ENCODE measurements at places on chromosomes 6 and 20.

GRCh38 chr6:28711788-28712341 is 186.2 kb downstream of the GPX5 start:
- no peak for DNase-seq

DNA sequence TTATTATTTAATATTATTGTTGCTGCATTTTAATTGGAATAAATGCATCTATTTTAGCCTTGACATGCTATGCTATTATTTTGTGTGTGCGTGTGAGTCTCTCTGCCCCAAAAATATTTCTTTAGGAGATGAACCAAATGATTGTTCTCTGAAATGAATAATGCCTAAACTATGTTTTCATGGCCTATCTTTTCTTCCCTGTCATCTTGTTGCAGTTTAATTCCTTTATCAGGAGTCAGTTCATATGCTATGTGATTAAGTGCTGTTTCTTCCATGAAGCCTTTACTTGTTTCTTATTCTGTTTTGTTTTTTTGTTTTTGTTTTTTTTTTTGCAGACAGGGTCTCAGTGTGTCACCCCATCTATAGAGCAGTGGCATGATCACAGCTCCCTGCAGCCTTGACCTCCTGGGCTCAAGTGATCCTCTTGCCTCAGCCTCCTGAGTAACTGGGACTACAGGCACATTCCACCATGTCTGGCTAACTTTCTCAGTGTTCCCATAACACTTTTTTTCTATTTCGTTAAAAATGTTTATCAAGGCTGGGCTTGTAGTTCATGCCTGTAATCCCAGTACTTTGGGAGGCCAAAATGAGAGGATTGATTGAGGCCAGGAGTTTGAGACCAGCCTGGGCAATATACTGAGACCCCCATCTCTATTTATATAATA is 25.7 kb downstream of the TPX2 start:
- DNase-seq, result no peak

DNA sequence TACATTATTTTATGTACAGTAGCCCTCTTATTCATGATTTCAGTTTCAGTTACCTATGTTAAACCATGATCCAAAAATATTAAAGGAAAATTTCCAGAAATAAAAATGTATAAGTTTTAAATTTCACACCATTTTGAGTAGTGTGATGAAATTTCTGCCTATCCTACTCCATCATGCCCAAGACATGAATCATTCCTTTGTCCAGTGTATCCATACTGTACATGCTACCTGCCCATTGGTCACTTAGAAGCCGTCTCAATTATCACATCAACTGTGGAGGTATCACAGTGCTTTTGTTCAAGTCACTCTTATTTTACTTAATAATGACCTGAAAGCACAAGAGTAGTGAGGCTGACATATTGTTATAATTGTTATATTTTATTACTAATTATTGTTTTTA is 32.3 kb upstream of the PLCB4 start:
- DNase-seq, result no peak

- DNase-seq, result peak; percentile 75
These were observed at the start of gene HLA-DPB1 for GRCh38 chr6:33075568-33076405. HLA-DPB1 (plus strand) TSS chr6:33075990; CDS start chr6:33076042, 52 bp downstream.

DNA sequence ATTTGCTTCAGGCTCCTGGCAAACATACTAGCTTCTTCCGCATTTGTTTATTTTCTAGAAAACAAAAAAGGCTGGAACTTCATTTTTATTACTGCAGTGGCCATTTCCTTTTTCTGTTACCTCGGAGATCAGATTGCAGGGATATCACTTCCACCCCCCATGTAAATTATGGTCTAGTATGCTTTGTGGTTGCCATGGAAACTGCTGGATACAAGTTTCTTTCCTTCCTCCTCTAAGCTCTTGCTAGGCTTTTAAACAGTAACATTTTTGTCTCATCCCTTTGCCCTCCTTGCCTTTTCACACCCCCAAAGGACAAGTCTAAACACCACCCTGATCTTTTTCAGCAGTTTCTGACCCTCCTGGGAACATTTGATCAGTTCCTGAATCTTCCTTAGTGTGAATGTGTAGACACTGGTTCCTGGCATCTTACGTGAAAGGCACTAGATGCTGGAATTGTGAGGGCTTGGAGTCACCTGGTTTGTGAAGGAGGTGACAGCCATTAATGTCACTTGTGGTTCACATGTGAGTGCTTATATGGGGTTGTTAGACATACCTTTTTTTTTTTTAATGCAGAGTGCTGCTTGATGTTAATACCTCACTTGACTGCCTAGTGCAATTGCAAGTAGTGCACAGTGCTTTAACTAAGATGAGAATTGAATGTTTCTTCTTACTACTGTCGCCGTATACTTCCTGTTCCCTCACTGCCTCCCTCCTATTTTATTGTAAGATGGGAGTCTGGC is 181.6 kb downstream of the JARID2 start:
- DNase-seq, result peak; percentile 69

DNA sequence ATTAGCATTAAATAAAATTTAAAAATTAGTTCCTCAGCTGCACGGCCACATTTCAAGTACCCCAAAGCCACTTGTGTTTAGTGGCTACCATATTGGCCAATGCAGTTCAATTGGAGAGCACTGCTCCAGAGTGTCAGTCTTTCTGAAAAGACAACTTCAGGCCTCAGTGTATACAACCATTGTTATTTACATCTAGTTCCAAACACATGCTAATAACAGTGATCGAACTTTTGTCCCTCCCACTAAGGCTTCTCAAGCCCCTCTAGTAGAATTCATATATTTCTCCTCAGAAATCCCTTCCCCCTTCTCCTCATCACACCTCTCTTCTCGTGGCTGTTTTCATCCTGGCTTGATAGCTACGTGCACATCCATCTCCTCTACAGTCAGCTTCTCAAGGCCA is 32.9 kb downstream of the HIVEP2 start:
- DNase-seq, result no peak

DNA sequence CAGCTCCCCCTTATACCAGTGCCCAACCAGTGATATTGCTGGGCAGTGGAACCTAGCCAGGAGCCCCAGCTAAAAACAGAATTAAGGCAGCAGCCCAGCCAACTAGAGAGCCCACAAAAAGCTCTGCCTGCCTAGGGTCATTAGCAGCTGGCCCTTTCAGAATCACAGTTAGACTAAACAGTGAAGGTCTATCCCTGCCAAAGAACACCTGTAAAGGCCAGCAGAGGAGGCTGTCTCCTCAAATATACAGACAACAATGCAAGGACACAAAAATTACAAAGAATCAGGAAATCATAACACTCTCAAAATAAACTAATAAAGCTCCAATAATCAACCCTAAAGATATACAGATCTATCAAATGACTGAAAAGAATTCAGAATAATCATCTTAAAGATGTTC is 77.8 kb upstream of the HTR1E start:
- DNase-seq, result no peak

DNA sequence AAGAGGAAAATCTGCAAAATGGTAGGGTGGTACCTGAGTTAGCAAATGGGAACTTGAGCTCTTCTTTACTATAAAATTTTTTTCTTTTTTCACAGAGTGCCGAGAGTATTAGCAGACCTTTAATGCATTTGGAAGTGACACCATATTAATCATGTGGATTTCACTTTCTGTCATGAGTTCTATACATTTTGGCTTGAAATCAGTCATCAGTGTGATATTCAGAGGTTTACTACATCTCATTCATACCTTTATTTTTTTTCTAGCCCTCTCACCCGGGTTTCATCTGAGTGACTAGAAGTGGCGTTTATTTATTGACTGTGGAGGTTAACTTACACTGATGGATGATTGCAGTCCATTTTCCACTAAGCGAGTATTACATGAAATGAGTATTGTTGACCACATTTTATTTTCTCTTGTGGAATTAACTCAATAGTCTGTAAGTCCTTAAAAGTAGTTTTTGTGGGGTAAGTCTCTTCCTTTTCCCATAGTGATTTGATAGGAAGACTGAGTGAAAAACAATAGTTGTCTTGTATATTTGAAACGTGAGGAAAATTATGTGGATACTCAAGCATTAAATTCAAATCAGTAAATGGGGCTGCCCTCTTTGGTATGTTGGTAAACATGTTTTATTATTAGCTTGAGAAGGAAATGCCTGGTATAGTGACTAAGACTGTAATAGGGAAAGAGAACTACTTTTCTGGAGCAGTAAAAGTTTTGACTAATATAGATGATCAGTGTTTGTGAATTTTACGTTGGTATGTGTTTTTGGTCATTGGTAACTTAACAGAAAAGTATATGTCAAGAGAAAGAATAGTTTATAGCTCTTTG is 55.5 kb downstream of the JARID2 start:
- no peak for DNase-seq

- peak; percentile 42 for DNase-seq
These were observed 147.1 kb downstream of the MTHFD1L start for GRCh38 chr6:151012321-151013294.

- DNase-seq, result peak; percentile 85
These were observed 29.3 kb downstream of the NSFL1C start for GRCh38 chr20:1437235-1437904.

DNA sequence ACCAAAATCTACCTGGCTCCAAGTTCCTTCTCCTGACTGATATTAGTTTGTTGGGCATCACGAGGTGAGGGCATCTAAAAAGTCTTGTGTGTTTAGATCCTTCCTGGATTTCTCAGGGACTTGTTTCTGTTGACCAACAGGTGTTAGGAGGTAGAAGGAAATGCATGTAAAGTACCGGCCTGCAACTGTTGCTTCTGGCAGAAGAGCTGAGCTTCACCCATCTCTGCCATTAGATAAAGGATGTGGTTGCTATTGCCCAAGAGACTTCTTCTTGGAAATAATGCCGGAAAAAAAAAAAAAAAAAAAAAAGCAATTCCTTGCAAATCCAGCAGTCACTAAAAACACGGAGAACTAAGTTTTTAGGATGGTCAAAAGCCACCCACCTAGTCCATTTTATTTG is 303.1 kb downstream of the CDH26 start:
- DNase-seq, result no peak

GRCh38 chr6:48641544-48641943 is 530.5 kb upstream of the PTCHD4 start:
- peak; percentile 1 for DNase-seq

DNA sequence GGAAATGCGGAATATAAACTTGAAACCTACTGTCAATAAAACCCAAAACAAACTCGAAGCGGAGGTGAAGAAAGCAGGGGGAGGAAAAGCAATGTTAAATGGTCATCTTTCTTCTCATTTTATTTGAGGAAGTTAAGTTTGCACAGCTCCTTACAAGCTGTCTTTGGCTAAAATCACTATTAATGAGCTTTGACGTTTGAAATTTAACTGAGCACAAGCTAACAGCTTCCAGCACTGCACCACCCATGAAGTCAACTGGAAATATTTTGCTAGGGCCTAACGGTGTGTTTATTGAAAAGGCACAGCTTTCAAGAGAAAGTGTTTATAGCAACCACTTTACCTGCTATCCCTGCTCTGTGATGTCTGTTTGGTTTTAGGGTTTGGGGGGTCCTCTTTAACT is 103.8 kb downstream of the PKHD1 start:
- no peak for DNase-seq

DNA sequence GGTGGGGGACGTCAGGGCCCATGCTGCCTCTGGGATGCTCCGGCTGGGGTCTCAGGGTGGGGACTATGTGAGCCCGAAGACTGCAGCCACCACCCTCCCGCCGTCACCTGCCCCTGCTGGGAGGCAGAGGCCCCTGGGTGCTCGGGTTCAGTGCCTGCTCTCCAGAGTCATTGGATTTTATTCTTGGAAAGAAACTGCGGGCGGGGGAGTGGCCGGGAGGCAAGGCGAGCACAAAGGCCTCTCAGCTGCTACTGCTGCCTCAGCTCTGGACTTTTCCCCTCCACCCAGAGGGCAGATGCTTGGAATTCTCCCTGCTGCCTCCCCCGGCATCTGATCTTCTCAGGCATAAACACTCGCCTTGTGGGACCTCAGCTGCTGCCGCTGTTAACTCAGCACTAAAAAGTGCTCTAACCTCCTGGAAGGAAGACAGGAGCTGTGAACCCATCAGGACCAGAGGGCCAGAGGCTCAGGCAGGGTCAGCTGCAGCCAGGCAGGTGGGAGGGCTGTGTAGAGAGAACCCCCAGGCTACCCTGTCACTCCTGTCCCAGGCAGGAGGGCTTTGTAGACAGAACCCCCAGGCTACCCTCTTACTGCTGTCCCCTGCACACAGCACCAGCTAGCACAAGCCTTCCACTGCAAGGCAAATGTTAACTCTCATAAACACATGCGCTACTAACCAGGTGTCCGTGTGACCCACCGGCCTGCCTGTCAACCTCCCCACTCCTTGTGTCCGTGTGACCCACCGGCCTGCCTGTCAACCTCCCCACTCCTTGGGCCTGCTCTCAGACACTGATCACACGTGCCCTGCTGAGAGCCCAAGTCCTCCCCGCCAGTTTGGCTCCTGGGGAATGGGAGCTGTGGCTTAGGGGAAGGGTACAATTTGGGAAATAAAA is 9.4 kb upstream of the FRMD1 start:
- peak; percentile 88 for DNase-seq

DNA sequence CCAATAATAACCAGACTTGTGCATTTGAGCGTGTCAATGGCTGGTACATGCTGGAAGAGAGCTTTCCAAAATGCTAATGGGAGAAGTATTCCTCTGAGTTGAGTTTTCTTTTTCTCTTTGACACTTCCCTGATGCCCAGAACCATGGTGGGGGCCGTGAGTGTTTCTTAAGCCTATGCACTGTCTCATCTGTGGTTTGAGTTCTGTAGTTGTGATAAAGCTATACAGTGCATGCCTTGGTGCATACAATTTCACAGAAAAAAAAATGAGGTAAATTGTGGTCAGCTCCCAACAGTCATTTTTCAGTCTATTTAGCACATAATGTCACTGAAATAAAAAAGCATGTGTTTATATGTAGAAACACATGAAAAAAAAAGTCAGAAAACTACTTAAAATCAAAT is 204.8 kb downstream of the HDGFL1 start:
- no peak for DNase-seq

GRCh38 chr6:12289365-12289919 is 719 bp upstream of the EDN1 start:
- peak; percentile 75 for DNase-seq

DNA sequence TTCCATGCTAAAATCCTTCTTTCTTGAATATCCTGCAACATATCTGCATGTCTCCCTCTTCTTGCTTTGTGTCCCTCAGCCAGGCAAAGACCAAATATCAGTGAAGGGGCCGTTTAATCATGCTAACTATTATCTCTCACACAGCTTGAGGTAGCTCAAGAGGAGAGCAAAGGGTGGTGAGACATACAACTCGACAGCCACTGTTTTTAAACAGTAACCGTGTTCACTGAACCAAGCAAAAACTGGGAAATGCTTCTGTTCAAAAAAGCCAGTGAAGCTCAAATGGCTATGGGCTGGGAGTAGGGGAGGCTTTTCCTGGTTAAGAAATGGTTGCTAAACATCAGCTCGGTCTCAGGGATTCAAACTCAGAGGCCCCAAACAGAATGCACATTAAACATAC is 83.4 kb downstream of the MAP7 start:
- no peak for DNase-seq

Measured in mesenchymal stem cell (in vitro differentiated cells and primary cell).